Hematopoietic multipotent progenitor cell treated with erythropoietin and hydrocortisone succinate and interleukin-3 and kit ligand, for 6 days (in vitro differentiated cells): ENCODE measurements at places on chromosomes 5 and 9.
A peak's percentile ranks its signal among the peaks of the same experiment; 100 is the strongest.

GRCh38 chr9:113416149-113416721 is 5.7 kb downstream of the C9orf43 start:
- DNase-seq: no peak

DNA sequence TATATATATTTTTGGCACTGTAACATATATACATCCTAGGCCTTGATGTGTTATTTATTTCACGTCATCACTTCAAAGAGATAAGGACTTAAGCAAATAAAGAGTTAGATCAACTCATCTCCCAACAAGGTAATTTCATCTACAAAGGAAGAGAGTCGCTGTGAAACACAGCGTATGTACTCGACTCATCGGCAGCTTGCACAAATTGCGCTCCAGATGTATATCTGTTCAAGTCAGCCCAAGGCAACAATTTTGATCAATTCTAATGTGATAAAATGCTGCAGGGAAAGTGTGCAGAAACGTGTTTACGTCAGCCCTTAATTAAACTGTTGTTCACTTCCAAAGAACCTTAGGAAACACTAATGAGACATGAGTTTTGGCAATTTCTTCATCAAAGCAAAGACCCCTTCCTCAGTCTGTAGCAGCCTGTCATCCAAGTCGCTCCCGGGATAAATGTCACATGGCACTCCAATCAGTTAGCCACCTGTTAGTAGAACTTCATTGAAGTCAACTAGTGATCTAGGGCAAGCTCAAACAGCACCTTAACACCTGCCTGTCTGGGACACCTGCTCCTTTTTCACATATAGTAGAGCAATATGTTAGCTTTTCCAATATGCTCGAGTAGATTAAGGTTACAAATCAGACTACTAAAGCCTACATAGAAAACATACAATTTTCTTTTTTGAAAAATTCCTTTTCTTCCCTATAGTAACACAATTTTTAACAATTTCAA is 182.4 kb downstream of the NFIB start:
- no peak for DNase-seq

DNA sequence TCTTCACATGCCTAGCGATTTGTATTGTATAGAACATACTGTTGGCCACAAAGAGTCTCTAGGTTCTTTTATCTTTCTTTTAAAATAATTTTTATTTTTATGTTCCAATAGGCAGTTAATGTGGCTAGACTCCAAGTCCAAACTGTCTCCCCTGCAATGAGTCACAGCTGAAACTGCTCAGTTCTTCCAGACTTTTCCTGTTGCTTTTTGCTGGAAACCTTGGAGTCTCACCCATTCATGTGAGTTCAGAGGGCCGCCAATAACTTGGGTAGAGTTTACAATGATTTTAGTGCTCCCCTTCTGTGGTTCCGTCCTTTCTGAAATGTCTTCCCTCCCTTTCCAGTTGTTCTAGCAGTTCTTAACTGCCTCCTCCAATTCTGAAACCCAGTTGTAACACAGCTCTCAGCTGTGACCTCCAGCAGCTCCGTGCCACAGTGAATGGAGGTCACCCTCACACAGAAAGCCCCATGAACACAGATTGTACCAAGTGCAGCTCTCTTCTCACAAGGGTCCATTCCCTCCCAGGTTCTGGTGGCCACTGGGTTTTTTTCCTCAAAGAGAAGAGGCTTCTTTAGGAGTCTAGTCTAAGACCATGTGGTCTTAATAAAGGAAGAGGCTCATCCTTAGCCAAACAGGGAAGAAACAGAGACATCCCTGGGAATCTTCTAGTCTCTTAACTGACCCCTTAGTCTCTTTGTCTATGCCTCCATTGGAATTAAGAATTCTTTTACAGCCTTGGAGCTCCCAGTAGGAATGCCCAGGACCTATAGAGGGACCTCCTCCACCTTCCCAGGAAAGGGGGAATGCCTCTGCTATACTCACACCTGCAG is 198.5 kb downstream of the SPOCK1 start:
- no peak for DNase-seq

GRCh38 chr9:131946180-131946579 is 133.5 kb downstream of the MED27 start:
- DNase-seq: no peak

- DNase-seq: no peak
These were observed 816.1 kb upstream of the C9orf72 start for GRCh38 chr9:28389411-28389810.

DNA sequence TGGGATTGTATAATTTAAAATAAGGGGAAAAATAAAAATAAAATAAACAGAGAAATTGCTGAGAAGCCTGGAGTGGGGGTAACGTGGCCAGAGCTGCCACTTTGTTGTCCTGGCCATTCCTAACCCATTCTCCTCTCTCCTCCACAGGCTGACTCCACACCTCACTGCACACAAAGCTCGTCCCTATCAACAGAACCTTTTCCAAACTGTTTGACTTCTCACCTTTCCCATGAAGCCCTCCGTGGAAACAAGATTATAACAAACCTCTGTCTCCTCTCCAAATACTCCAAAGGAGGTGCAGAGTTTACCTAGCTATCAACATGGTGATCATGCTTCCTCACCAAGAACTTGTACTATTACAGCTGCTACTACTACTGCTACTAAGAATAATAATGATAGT is 151.1 kb downstream of the GLIS3 start:
- DNase-seq: no peak

- DNase-seq: no peak
These were observed 54.3 kb downstream of the NR6A1 start for GRCh38 chr9:124716808-124717207.

DNA sequence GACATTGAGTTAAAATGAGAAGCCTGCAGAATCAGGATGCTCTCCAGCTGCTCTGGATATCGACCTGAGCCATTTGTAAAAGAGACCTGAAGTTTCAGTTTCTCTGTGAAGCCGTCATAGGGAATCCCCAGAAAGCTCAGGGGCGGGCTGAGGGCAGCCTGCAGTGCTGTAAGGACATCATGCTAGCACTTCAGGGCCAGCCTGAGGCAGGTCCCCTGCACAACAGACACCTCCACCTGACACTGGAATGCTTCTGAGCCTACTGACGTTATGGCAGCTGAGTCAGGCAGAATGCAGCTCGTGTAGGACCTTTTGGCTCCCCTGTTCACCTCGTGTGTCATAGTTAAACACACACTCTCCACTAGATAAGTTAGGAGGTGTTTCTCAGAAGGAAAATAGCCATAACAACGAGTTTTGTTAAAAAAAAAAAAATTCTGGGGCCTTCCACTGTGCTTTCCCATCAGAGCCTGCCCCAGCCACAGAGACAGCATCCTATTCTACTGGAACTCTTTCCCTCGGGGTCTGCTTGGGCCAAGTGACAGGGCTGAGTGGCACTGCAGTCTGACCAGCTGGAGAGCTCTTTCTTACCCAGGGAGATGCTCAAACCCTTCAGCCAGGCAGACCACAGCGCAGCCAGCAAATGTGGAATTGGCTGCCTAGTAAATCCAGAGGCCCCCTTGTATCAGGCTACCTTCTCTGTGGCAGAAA is 354.9 kb downstream of the DIRAS2 start:
- DNase-seq: no peak

- DNase-seq: no peak
These were observed 4.6 kb upstream of the PHYHD1 start for GRCh38 chr9:128916204-128916603.

- peak; percentile 60 for DNase-seq
These were observed 1.8 kb downstream of the TRIM7 start for GRCh38 chr5:181203093-181203711.

DNA sequence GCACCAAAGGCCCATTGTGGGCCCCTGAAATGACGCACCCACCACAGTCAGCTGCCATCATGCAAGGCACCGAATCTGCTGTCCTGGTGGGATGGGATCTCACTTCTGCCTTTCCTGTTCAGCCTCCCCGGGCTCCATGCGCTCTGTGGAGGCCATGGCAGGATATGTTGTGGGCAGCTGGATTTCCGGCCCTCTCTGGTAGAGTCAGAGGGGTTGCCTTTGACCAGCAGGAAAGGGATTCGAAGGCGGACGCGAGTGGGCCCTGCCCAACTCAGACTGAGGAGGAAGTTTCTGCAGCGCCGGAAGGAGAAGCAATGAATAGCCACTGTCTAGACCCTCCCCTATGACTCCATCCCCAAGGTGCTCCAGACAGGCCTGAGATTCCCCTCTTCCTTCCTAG is 35.5 kb downstream of the GADD45G start:
- no peak for DNase-seq

DNA sequence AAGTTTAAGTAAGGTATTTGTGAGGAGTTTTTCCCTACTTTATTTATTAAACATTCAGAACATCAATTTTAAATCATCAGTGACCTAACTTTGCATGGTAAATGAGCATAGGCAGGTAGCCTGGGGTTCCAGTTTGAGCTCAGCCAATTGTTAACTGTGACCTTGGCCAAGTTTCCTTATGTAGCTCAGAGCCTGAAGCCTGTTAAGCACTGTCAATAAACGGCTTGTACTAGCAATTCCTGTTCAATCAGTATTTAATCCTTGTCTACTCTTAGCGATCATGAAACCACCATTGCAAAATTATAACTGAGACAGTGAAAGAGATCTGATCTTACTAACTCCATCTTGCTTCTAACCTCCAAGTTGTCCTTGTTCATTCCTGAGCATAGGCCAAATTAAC is 4.7 kb upstream of the SOWAHA start:
- DNase-seq: no peak

GRCh38 chr5:5605170-5605764 is 182.8 kb downstream of the ICE1 start:
- no peak for DNase-seq

DNA sequence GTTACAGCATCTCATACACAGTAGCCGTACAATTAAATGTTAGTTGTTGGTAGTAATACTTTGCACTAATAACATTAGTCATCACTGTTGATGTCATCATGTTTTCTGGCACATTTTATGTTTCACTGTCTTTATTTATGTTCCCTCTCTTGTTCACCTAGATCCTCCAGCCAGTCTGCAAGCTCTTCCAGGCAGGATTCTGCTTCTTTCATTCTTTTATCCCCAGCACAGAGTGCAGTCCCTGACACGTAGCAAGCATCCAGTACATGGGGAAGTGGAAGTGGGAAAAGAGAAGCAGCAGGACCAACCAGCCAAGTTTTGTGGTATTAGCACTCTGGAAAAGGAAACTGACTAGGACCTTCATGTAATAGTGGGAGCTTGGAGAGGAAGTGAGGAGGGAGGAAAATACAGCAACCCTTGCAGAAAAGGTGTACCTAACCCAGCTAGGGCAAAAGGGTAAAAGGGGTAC is 89.7 kb upstream of the SLC44A1 start:
- no peak for DNase-seq

DNA sequence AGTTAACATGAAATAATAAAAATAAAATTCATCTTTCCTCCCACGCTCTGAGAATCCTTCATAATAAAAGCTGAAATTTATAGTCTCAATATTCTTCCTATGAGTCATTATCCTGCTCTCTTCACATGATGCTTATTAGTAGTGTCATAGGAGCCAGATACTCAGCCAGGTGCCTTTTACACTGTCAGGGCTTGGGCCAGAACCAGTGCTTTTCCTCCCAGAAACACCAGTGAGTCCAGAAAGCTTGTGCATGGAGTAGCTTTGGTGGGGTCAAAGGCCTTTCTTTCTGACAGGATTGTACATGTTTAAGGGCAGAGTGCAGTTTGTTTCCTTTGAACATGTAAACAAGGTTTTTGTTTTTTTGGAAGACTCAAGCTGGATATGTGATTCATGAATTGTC is 6.8 kb downstream of the LSM11 start:
- no peak for DNase-seq

GRCh38 chr5:756865-757345 is 27.6 kb downstream of the ZDHHC11B start:
- DNase-seq: no peak

GRCh38 chr5:141478321-141478945 is 2.7 kb downstream of the PCDHGC3 start:
- DNase-seq: no peak

DNA sequence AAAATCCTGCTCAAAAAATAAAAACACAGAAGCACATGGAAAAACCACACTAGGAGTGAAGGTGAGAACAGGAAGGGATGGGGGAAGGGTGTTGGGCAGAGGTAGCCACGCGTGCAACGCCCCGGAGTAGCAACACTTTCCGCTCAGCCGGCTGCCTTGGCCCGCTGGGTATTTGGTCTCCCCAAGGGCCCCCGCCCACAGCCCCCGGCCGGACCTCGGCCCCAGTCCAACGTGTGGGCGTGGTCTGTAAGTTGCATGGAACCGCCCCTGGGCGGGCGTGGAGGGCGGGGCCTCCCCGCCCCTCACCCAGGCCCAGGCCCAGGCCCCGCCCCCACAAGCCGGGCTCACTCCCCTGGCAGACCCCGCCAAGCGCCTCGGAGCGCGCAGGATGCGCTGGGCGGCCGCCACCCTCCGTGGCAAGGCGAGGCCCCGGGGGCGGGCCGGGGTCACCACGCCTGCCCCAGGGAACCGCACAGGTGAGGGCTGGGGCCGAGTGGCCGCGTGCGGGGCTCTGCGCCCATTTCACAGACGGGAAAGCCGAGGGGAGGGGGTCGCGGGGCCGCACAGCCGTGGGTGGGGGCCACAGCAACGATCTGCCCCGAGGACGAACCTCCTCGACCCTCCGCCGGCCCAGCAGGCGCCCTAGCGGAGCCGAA is at the start of gene SUSD3:
Gene SUSD3 (plus strand): TSS at position 347 of the 656 bp plus-strand sequence. CDS start 42 bp downstream, at position 389.
- peak; percentile 73 for DNase-seq

DNA sequence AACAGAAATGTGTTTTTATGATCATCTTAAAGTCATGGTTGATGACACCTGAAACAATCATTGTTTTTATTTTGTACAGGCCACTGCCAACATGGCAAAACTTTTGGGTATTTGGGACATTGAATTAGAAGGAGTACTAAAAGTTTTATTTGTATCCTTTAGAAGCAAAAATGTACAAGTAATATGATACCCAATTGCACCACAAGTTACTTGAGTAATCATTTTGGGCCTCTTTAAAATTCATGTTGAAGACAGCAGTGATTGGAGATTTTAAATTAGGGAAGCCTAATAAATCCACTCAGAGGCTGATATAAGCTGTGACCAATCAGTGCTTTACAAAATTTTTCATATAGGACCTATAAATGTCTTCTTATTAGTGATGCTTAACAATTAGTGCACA is 212.9 kb downstream of the MARCHF11 start:
- no peak for DNase-seq

DNA sequence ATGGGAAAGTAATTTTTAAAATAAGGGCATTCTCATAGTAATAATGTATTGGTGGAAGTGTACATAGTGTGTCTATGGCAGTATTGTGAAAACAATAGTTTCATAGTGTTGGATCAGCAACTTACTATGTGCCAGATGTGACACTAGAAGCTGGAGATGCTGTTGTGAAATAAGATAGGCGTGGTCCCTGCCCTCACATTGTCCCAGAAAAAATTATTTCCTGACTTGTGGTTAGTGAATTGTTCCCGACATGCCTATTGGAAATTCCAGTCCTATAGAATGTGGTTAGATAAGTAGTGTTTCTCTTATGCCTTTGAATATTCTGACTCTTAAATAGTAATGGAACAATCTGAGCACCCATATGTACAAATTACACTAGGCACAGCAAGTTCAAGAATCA is 55.3 kb upstream of the MTAP start:
- DNase-seq: no peak

GRCh38 chr9:35920051-35920620 is 10.8 kb downstream of the SPAAR start:
- no peak for DNase-seq
